Activated CD4-positive, CD25-positive, alpha-beta regulatory T cell treated with anti-CD3 and anti-CD28 coated beads, Interleukin-2, amount 50 U/mL, for 24 hours (primary cell): ENCODE measurements at places on chromosomes 6 and 20.

GRCh38 chr6:19805129-19805481, 32.1 kb upstream of the ID4 start:
- ATAC-seq, result no peak

GRCh38 chr20:57092112-57092899, 174.1 kb downstream of the BMP7 start:
- peak; percentile 50 for ATAC-seq

DNA sequence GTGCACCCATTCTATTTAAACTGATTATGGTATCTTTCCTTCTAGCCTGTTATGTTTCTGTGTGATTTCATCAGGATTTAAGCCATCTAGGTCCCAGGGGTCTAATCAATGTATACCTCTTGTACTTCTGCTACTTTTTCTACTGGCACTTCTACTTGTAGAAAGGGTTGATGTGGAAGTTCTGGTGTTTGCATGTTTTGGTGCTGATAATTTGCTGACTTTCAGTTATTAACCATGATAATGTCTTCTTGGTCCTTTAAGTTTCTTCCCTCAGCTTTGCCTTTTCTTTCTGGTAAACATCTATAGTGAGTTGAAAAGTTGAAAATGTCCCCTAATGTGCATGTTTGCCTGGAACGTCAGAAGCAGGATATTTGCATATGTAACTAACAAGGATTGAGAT, 390.6 kb upstream of the MAP3K7 start:
- no peak for ATAC-seq

- ATAC-seq, result no peak
These were observed 73.4 kb downstream of the REPS1 start for GRCh38 chr6:138914701-138915100.

GRCh38 chr6:21587961-21588480, 5.5 kb upstream of the SOX4 start:
- peak; percentile 22 for ATAC-seq

DNA sequence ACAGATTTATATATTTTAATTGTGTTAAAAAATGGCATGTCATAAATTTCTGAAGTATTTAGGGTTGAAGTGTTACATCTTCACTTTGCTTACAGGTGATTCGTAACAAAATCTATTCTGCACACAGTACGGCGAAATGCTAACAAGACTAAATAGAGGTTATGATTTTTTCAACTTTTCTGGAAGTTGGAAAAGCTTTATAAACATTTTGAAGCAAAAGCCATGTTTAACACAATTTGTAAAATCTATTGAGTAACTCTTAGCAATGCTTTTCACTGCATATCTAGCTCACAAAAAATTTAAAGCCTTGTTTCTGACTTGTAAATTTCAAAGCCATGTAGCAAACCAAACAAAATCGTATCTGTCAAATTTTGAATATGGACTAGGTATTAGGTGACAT, 3.3 kb downstream of the STX16 start:
- no peak for ATAC-seq

GRCh38 chr6:40893021-40893420, 146.0 kb downstream of the UNC5CL start:
- no peak for ATAC-seq
